ENCODE measurements at places on chromosomes 11 and 22. TPM values are rescaled to one million over a fixed set of nuclear protein-coding genes. Genes with fewer than 3 reads are reported as not detected.
A peak's percentile ranks its signal among the peaks of the same experiment; 100 is the strongest.

LDHAL6A gene
- not detected for total RNA-seq

OR52D1 gene
- not detected for total RNA-seq

SCGB2A2 gene
- total RNA-seq, result not detected

- no peaks in the 10 kb centered on the region for H3K27me3 ChIP-seq
- no peak for DNase-seq
- H3K4me1 ChIP-seq, result no peaks in the 10 kb centered on the region
Measured at GRCh38 chr11:73200256-73200655, 17.8 kb upstream of the P2RY2 start.

- DNase-seq, result no peak
- H3K36me3 ChIP-seq, result no peaks in the 10 kb centered on the region
- no peak overlapping the region for H3K4me3 ChIP-seq
- H3K4me1 ChIP-seq, result no peaks in the 10 kb centered on the region
- H3K27me3 ChIP-seq, result no peaks in the 10 kb centered on the region
- no peak overlapping the region for H3K27ac ChIP-seq
Measured at GRCh38 chr11:68669301-68670090, 14.8 kb upstream of the GAL start.

- H3K36me3 ChIP-seq, result peaks cover 5% of the 10 kb centered on the region
- peak; percentile 41 for DNase-seq
- no peak overlapping the region for H3K4me3 ChIP-seq
- peaks cover 74% of the 10 kb centered on the region for H3K4me1 ChIP-seq
Measured at GRCh38 chr22:41485033-41485432, 16.1 kb downstream of the ACO2 start.

DNA sequence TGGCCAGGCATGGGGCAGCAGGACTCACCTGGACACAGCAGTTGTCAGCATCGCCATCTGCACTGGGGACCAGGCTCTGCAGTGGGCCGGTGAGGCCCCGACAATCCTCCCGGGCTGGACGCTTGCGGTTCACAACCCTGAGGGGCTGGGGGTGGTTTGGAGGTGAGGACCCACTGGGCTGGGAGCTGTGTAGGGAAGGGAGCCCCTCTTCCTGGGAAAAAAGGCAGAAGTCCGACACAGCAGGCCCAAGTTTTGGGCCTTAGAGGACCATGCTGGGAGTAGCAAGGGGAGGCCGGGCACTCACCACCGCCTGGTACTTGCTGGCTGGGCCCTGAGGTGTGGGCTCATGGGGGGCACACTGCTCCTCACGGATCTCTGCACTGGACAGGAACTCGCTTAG is 39.8 kb upstream of the KCNJ11 start:
- H3K27ac ChIP-seq, result no peak overlapping the region
- no peak overlapping the region for H3K4me3 ChIP-seq
- no peaks in the 10 kb centered on the region for H3K36me3 ChIP-seq
- no peaks in the 10 kb centered on the region for H3K4me1 ChIP-seq

GRCh38 chr11:128509621-128510389 is 77.6 kb downstream of the ETS1 start:
- H3K4me1 ChIP-seq, result peaks cover 78% of the 10 kb centered on the region
- peak overlapping the region; percentile 17 for H3K27ac ChIP-seq
- H3K27me3 ChIP-seq, result no peaks in the 10 kb centered on the region
- peaks cover 21% of the 10 kb centered on the region for H3K36me3 ChIP-seq

- H3K4me3 ChIP-seq, result no peak overlapping the region
- DNase-seq, result no peak
- no peaks in the 10 kb centered on the region for H3K4me1 ChIP-seq
- H3K36me3 ChIP-seq, result no peaks in the 10 kb centered on the region
- H3K27ac ChIP-seq, result no peak overlapping the region
Measured at GRCh38 chr22:44883011-44883421, 126.8 kb downstream of the PHF21B start.

DNA sequence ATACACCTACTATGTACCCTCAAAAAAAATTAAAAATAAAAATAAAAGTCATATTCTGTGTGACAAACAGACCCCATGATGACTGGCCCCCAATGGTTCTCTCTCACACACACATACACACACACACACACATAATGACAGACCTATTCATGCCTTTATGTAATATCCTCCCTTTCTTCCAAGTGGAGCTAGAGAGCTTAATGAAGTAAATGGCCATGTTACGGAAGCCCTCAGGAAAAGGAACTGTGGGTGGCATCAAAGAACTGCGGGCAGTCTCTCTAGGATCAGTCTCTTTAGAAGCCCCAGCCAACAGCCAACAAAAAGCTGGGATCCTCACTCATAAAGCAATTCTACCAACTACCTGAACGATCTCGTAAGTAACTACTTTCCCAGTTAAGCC is 125.5 kb downstream of the SIK3 start:
- no peaks in the 10 kb centered on the region for H3K36me3 ChIP-seq
- H3K4me1 ChIP-seq, result peaks cover 28% of the 10 kb centered on the region
- H3K27ac ChIP-seq, result no peak overlapping the region
- H3K4me3 ChIP-seq, result no peak overlapping the region

GRCh38 chr11:61879152-61879551 is 12.2 kb downstream of the FADS3 start:
- H3K4me3 ChIP-seq, result no peak overlapping the region
- H3K4me1 ChIP-seq, result no peaks in the 10 kb centered on the region
- H3K36me3 ChIP-seq, result peaks cover 41% of the 10 kb centered on the region
- no peaks in the 10 kb centered on the region for H3K27me3 ChIP-seq
- no peak overlapping the region for H3K27ac ChIP-seq

GRCh38 chr11:111723595-111723994 is 42.6 kb downstream of the PPP2R1B start:
- H3K4me1 ChIP-seq, result peaks cover 14% of the 10 kb centered on the region
- no peaks in the 10 kb centered on the region for H3K27me3 ChIP-seq
- H3K27ac ChIP-seq, result no peak overlapping the region
- no peak overlapping the region for H3K4me3 ChIP-seq

- peaks cover 72% of the 10 kb centered on the region for H3K4me1 ChIP-seq
- peak overlapping the region; percentile 64 for H3K4me3 ChIP-seq
- DNase-seq, result no peak
- H3K27me3 ChIP-seq, result peaks cover 81% of the 10 kb centered on the region
- peak overlapping the region; percentile 82 for H3K27ac ChIP-seq
Measured at GRCh38 chr11:13011466-13012055, 2.4 kb downstream of the RASSF10 start.

DNA sequence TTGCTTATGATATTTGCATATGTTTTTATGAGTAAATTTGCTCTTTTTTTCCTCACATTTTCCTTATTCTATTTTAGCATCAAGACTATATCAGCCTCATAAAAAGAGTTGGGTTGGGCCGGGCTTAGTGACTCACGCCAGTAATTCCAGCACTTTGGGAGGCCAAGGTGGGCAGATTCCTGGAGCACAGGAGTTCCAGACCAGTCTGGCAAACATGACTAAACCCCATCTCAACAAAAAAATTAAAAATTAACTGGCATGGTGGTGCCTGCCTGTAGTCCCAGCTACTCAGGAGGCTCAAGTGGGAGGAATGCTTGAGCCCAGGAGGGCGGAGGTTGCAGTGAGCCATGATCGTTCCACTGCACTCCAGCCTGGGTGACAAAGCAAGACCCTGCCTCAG is 148.8 kb upstream of the ANO5 start:
- H3K36me3 ChIP-seq, result no peaks in the 10 kb centered on the region
- no peaks in the 10 kb centered on the region for H3K4me1 ChIP-seq
- DNase-seq, result no peak
- H3K27me3 ChIP-seq, result no peaks in the 10 kb centered on the region
- no peak overlapping the region for H3K4me3 ChIP-seq

- H3K4me1 ChIP-seq, result peaks cover 14% of the 10 kb centered on the region
- no peak overlapping the region for H3K27ac ChIP-seq
- no peak overlapping the region for H3K4me3 ChIP-seq
- no peaks in the 10 kb centered on the region for H3K36me3 ChIP-seq
- H3K27me3 ChIP-seq, result no peaks in the 10 kb centered on the region
Measured at GRCh38 chr22:30506507-30506968, 1.0 kb upstream of the SEC14L4 start.

GRCh38 chr11:72202571-72202970 is 10.6 kb downstream of the FOLR1 start:
- no peak overlapping the region for H3K4me3 ChIP-seq
- no peak for DNase-seq
- H3K27me3 ChIP-seq, result no peaks in the 10 kb centered on the region
- H3K4me1 ChIP-seq, result no peaks in the 10 kb centered on the region
- H3K36me3 ChIP-seq, result no peaks in the 10 kb centered on the region
- H3K27ac ChIP-seq, result no peak overlapping the region

GRCh38 chr11:112605093-112605666 is 344.5 kb upstream of the PLET1 start:
- H3K27me3 ChIP-seq, result no peaks in the 10 kb centered on the region
- no peaks in the 10 kb centered on the region for H3K4me1 ChIP-seq
- no peaks in the 10 kb centered on the region for H3K36me3 ChIP-seq
- no peak for DNase-seq
- no peak overlapping the region for H3K4me3 ChIP-seq

- H3K4me1 ChIP-seq, result no peaks in the 10 kb centered on the region
- DNase-seq, result no peak
- no peak overlapping the region for H3K4me3 ChIP-seq
Measured at GRCh38 chr22:38345782-38346181, 28.5 kb upstream of the CSNK1E start.

DNA sequence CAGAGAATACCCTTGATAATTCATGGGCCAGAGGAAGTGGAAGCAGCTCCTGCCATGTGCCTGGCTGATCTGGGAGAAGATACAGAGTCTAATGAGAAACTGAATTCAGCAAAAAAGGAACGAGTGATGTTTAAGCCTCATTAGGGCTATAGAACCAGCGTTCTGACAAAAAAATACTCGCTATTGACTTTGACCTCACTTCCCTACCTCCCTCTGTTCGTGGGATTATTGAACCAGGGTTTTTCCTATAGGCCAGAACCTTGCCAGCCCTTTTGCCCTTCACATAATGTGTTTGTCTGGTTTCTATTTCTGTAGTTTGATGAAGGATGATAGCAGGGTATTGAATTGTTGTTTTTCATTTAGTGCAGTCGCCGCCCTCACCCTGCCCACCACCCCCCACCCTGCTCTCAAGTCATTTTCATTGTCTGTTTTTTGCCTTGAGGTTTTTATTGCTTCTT is 7.6 kb upstream of the RBFOX2 start:
- no peaks in the 10 kb centered on the region for H3K36me3 ChIP-seq
- no peak overlapping the region for H3K27ac ChIP-seq
- no peak for DNase-seq
- no peaks in the 10 kb centered on the region for H3K4me1 ChIP-seq

DNA sequence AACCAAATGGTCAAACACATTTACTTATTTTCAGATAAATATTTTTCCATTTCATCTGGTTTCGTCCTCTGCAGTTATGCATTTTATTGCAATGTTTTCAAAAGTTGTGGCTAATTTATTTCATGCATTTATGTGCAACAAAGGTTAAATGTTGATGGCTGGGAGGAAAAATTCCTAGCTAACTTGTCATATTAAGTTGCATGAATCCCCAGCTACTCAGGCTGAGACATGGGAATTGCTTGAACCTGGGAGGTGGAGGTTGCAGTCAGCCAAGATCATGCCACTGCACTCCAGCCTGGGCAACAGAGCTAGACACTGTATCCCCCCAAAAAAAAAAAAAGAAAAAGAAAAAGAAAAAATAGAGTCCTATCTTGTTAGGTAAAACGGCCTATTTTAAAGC is 1862.4 kb upstream of the RAG2 start:
- no peak overlapping the region for H3K4me3 ChIP-seq
- no peaks in the 10 kb centered on the region for H3K27me3 ChIP-seq
- H3K4me1 ChIP-seq, result no peaks in the 10 kb centered on the region
- H3K36me3 ChIP-seq, result no peaks in the 10 kb centered on the region

- H3K4me1 ChIP-seq, result no peaks in the 10 kb centered on the region
- no peaks in the 10 kb centered on the region for H3K36me3 ChIP-seq
- no peaks in the 10 kb centered on the region for H3K27me3 ChIP-seq
Measured at GRCh38 chr11:94638902-94639373, 71.8 kb downstream of the PIWIL4 start.

DNA sequence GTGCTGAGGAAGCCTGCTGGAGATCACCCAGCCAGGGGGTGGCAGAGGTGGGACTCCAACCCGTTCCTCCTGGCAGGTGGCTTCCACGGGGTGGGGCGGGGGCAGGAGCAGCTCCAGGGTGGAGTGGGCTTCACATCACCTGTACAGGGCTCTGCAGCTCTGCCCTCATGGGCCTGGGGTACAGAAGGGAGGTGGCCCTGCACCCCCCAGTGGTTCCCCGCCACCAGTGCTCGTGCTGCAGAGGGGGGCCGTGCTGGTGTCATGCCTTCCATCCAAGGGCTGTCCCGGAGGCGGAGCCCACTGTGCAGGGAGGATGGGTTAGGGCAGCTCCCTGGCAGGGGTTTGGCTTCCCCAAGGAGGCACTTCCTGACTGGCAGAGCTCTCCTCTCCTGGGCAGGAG is 76.4 kb upstream of the SHISAL1 start:
- no peaks in the 10 kb centered on the region for H3K4me1 ChIP-seq
- H3K4me3 ChIP-seq, result no peak overlapping the region
- no peaks in the 10 kb centered on the region for H3K36me3 ChIP-seq

DNA sequence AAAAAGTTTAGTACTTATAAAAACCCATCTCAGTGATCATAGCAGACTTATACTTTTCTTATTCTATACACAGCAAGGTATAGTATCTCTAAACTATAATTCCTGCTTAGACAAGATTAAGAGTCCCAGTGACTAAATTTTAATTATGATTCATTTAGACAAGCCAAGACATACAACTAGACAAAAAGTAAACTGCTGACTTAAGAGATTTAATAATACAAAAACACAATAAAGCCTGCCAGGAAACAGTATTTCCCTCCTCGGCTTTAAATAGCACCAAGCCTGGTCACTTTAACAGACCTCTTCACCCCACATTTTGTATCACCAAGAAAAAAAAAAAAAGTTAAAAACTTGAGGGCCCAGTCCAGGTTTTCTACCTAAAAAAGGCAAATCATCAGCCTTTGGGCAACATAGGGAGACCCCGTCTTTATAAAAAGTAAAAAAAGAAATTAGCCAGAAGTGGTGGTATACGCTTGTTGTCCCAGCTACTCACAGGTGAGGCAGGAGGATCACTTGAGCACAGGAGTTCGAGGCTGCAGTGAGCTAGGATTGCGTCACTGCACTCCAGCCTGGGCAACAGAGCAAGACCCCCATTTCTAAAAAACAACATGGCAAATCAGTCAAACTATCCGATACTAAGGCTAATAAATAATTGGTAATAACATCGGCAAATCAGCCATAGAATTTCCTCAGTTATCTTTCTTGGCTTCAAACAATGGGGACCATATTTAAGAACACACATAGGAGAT is 53.8 kb downstream of the SIK3 start:
- peak overlapping the region; percentile 45 for H3K27ac ChIP-seq
- H3K4me1 ChIP-seq, result peaks cover 73% of the 10 kb centered on the region
- no peak overlapping the region for H3K4me3 ChIP-seq
- DNase-seq, result no peak
- H3K36me3 ChIP-seq, result no peaks in the 10 kb centered on the region

- H3K27ac ChIP-seq, result peak overlapping the region; percentile 35
- no peaks in the 10 kb centered on the region for H3K36me3 ChIP-seq
- H3K4me1 ChIP-seq, result peaks cover 5% of the 10 kb centered on the region
- no peak for DNase-seq
- H3K4me3 ChIP-seq, result no peak overlapping the region
- no peaks in the 10 kb centered on the region for H3K27me3 ChIP-seq
Measured at GRCh38 chr11:26842478-26843282, 120.8 kb upstream of the SLC5A12 start.

DNA sequence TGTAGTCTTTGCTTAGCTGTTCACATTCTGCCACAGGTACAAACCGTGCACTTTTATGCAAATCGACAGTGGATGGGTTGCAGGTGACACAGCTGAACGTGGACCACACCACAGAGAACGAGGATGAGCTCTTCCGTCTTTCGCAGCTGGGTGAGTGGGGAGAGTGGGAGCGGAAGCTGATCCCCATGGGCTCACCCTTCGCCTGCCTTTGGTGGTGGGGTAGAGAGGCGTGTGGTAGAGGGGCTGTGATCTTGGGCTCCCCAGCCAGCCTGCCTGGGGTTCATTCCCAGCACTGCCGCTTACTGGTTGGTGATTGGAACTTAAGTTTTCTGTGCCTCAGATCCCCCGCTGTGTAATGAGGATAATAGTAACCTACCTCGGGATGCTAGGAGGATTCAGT is 19.1 kb downstream of the TAB1 start:
- DNase-seq, result no peak
- H3K4me1 ChIP-seq, result no peaks in the 10 kb centered on the region
- H3K27ac ChIP-seq, result no peak overlapping the region
- peaks cover 87% of the 10 kb centered on the region for H3K36me3 ChIP-seq
- H3K4me3 ChIP-seq, result no peak overlapping the region
